SIG-M5 (cell line): ENCODE measurements at places on chromosomes 3 and 15.

- no peak for DNase-seq
Measured at GRCh38 chr3:154122912-154123559, 1.8 kb downstream of the ARHGEF26 start.

DNA sequence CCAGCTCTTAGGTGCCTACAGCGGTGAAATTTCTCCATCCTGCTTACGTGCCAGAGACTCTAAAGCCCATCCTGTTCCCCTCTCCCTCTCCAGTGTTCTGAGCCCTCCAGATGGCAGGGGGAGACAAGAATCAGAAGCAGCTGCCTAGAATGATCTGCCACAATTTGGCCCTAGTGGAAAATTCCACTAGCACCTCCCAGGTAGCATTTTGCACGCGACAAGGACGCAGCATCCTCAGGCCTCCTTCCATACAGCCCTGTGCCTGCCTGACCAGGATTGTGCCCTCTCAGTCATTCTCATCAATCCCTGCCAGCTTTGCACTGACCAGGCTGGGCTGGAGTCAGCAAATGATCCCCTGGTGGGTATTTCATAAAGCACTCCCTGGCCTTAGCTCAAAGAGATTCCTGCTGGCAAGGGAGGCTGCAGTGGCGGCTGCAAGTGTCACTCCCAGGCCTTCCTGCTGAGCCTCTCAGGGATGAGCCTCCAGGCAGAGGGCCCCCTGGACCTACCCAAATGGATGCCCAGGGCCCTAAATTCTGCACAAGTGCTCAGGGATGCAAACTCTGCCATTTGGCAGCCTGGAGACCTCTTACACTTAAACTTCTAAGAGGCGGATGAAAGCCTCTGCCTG lies 130.2 kb upstream of the ATP2B2 start:
- no peak for DNase-seq

DNA sequence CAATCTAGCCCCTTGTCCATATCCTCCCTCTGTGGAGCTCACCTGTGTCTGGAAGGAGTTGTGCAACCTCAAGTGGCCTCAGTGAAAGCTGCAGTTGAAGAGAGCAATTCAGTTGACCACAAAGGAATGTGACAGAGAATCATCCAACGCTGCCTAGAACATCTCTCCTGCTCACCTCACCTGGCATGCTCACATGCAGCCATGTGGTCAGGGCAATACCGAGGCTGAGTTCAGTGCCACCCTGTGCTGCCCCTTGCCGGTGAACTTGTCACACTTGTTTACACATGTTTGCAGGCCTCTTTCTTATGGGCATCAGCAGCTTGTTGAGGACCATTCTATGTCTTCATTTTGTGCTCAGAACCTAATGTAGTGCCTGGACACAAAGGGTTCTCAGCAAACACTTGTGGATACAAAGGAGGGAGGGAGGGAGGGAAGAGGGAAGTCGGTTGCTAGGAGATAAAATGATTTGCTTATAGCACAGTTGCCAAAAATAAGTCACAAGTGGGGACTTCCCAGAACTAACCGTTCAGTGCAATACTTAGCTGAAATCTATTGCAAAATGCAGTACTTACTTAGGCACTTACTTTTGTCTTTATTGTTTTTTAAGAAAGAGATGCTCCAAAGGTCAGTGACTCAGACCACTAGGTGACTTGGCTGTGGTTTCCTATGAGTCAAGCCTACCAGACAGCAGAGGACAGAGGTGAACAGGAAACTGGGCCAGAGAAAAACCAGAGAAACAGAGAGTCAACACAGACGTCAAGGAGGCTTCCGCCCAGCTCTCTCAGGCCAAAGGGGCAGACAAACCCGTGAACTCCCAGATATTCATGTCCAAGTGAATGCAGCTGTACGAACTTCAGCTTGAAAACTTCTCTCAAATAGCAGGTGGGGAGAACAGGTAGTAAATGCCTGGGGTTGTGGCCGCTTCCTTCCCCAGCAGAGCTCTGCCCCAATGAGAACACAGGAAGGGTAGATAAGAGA lies 227.8 kb upstream of the CTNNB1 start:
- DNase-seq, result peak; percentile 95

- no peak for DNase-seq
Measured at GRCh38 chr3:50192689-50193141, 1.3 kb downstream of the GNAT1 start.

GRCh38 chr3:141258973-141259372 lies 27.3 kb downstream of the PXYLP1 start:
- DNase-seq, result no peak

DNA sequence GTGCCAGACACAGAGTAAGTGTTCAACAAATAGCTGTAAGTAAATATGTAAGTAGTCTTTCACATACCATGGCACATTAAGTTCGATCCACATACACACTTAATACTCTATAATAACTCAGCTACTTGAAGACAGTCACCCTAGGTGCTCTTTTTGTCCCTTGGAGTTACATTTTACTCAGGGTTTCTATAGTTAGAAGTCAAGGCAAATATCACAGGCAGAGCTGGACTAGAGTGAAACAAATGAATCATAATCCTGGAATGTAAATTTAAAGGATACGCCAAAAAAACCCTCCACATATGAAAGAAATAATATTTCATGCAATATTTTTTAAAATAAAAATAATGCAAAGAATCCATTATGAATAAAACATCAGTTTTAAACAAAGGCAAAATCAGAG lies 461.8 kb downstream of the MAGI1 start:
- DNase-seq, result no peak

DNA sequence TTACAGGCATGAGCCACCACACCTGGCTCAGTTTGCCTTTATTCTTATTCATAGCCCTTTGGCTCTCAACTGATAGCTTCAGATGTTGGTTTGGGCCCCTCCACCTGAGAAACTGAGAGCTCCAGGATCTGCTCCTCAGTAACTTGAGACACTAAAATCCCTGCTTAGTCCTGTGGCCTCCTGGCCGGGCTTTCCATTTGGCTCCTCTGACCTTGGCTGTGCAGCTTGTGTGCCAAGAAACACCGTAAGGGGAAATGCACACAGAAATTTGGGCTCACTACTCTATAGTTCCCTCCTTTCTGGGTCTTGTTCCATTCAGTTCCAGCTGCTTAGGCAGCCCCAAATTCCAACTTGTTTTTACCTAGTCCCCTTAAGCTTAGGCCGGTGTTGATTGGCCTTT lies 24.9 kb downstream of the NIPA2 start:
- no peak for DNase-seq

DNA sequence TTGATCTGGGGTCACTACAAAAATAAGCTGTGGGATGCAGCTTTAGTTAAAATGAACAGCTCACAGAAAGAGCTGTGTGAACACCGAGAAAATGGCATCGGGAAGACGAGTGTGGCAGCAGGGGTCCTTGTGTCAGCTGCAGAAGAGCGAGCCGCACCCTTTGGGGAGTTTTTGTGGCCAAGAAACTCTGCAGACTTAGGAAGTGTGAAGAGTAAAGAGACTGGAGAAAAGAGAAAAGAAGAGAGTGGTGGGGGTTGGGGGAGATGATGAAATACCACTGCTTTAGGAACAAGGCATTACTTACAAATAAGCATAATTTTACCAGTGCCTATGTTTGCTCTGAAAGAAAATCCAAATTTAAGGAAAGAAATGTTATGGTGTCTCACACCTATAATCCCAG lies 147.8 kb downstream of the LRRC28 start:
- DNase-seq, result no peak

DNA sequence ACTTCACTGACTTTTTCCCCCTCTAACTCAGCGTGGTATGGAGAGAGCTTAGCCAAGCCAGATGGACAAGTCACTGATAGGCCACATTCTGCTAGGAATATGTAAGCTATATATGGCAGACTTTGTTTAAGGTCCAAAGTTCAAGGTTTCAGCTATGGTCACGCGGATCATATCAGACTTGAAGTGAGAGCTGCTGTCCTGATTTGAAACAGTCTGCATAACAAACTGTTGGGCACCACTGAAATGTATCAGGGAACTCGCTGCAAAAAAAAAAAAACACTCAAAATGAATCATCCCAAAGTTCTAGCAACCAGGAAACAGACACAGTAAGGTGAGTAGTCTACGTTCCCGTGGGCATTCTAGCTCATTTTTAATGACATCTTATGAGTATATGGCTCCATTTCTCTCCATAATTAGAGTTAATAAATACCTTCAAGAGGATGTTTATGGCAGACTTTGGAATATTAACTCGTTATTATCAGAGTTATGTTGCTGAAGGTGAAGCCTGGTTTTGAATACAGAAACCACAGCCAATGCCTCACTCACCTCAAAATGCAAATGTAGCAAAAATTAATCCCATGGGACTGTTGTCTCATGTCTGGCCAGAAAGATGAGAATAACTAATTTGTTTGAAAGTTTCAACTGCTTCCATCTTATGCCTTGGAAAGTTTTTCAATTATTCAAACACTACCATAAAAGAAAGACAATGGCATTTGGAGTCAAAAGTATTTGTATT lies 12.3 kb downstream of the DPH3 start:
- DNase-seq, result no peak

DNA sequence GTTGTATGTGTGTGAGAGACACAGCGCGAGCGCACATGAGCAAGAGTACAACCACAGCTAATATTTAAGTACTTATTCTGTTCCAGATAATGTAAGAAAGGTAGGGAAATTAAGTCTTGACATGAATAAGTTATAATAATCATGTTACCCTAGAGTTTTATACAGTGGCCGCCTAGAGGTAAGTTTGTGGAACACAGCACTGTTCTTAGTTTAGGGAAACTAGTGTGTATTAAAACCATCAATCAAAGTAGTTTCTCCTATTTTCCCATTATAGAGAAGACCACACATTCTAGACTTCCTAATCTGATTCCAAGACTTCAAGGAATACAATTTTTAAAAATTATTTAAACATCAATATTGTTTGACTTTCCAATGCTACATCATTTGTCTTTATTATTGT lies 9.5 kb downstream of the ALDH1A2 start:
- DNase-seq, result no peak

GRCh38 chr15:70164910-70165715 lies 67.4 kb upstream of the TLE3 start:
- no peak for DNase-seq

DNA sequence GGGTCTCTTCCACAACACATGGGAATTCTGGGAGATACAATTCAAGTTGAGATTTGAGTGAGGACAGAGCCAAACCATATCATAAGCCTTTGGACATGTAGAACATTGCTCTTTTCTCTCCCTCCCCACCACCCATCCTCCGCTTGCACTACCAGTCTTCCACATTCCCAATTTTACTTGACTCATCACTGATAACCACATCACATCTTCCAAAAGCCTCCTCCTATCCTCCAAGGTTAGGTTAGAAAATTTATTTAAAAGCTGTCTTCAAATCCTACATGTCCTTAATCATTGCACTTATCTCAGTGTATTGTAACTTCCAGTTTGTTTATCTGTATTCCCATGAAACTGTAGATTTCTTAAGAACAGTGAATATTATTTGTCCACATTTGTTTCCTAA lies 10.4 kb downstream of the ZBED2 start:
- DNase-seq, result no peak

- no peak for DNase-seq
Measured at GRCh38 chr3:119531151-119531550, 28.3 kb downstream of the CD80 start.

DNA sequence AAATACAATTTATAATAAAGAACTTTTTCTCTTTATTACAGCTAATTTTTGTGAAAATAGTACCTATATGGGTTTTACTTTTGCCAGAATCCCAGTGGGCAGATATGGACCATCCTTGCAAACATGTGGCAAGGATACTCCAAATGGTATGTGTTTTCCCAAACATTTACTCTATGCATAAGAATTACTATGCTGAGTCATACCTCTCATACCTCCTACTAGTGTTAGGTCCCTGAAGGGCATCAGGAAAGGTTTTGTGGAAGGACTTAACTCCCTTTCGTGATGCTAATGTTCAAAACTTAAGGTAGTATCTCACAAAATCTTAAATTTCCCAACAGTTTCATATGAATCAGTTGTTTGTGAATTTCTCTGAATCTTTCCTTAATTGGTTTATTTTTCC lies 21.3 kb downstream of the ADGRG7 start:
- DNase-seq, result no peak

GRCh38 chr15:84982301-84982920 lies 755 bp downstream of the PDE8A start:
- no peak for DNase-seq

GRCh38 chr3:58353722-58354553 lies 21.2 kb downstream of the PXK start:
- DNase-seq, result peak; percentile 54

DNA sequence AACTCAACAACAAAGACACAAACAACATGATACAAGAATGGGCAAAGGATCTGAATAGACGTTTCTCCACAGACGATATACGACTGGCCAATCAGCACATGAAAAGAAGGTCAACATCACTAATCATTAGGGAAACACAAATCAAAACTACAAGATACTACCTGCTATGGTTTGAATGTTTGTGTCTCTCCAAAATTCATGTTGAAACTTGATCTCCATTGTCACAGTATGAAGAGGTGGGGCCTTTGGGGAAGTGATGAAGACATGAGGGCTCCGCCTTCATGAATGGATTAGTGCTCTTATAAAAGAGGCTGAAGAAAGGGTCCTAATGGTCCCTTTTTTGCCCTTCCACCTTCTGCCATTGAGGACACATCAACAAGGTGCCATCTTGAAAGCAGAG lies 32.3 kb downstream of the ACAP2 start:
- DNase-seq, result no peak

DNA sequence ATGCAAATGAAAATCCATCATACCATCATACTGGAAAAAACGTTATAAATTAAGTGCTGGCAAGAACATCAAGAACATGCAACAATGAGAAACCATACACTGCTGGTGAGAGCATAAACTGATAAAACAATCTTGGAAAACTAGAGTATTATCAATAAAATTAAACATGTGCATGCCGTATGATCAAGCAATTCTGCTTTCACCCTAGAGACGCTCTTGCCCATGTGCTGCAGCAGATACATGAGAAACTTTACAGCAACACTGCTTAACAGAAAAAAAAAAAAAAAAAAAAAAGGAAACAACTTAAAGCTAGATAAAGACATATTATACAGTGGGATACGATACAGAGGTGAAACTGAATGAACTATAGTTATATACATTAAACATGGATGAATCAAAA lies 21.8 kb downstream of the SPG11 start:
- DNase-seq, result no peak

DNA sequence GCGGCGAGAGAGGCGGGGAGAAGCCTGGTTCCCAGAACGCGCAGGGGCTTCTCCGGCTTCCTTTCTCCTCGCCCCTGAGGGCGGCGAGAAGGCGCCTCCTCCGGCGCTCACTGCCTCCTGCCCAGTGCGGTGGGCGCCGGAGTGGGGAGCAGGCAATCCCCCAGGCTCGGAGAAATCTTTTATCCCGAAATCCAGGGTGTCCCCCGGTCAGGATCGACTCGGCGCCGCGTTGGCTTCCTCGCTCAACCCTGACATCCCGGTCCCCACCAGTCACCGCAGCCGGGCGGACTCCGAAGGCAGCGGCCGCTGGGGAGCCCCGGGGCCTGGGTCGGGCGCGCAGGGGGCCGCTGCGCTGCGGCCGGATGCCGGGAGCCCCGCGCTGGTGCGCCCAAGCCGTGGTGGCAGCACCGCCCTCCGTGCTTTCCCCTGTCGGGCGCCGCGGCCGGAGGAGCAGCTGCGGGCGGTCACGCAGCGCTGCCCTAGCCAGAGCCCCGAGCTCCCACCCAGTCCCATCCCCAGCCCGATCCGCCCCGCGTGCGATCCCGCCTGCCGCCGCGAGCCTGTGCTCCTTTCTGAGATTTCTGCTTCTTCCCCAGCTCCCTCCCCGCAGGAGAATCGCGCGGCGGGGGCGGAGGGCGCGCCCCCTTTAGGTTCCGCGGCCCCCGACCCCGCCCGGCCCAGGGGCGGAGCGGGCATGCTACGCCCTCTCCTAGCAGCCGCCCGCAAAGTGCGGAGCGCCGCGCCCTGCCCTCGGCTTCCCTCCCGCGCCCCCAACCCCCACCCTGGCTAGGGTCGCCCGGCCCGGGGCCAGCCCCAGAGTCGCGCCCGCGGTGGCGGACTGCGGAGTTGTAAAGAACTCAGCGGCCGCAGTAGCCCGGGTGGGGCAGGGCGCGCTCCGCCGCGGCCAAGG lies 683 bp upstream of the CACNA2D3 start:
- no peak for DNase-seq
